K562 (cell line): ENCODE measurements at places on chromosomes 16 and 17. TPM values are rescaled to one million over a fixed set of nuclear protein-coding genes. Genes with fewer than 3 reads are reported as not detected.
A peak's percentile ranks its signal among the peaks of the same experiment; 100 is the strongest.

The OR4D1 gene
- not detected in 2 replicates for total RNA-seq

The TBC1D3E gene
- total RNA-seq: not detected in 2 replicates

The GP1BA gene
- not detected in 2 replicates for total RNA-seq

The ARHGAP23 gene
- 1.4 and 2.7 TPM in 2 replicates for total RNA-seq

The SLFN11 gene
- 0.04 and 0.20 TPM in 2 replicates for total RNA-seq

The PRR15L gene
- 0.16 TPM in 1 of 2 replicates, not detected in the other for total RNA-seq

The NUDT7 gene
- 5.6 and 5.8 TPM in 2 replicates for total RNA-seq

The C17orf107 gene
- 0.29 and 0.42 TPM in 2 replicates for total RNA-seq

GRCh38 chr17:2780256-2780655, 16.0 kb upstream of the RAP1GAP2 start:
- no peak overlapping the region for H3K27ac ChIP-seq
- no peak for DNase-seq
- peaks cover 9% of the 10 kb centered on the region for H3K27me3 ChIP-seq
- H3K4me3 ChIP-seq: no peak overlapping the region
- H3K36me3 ChIP-seq: no peaks in the 10 kb centered on the region

- peaks cover 84% of the 10 kb centered on the region for H3K4me1 ChIP-seq
- H3K36me3 ChIP-seq: no peaks in the 10 kb centered on the region
- H3K27ac ChIP-seq: no peak overlapping the region
- H3K27me3 ChIP-seq: peaks cover 74% of the 10 kb centered on the region
- DNase-seq: no peak
Observed at GRCh38 chr17:75617675-75618074, 15.6 kb upstream of the SMIM5 start.

DNA sequence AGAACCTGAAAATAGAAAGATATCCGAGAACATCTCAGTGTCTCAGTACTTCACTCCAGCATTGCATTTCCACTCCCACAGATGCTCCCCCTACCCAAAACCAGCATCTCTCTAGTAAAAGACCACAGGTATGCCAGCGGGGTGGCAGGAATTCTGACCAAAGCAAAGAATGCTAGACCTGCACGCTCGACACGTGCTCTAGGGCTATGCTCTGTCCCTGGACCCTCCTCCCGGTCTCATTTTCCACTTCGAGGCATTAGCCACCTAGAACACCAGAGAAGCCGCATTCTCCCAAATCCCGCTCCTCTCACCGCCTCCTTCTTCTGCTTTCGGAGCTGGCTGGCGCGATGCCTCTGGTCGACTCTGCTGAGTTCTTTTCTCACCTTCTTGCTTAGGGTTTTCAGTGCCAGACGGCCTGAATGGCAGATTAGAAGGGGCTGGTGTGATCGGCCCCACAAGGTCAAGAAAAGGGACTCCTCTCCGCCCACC, 487 bp downstream of the TSR1 start:
- DNase-seq: peak; percentile 26
- peaks cover 48% of the 10 kb centered on the region for H3K36me3 ChIP-seq
- no peaks in the 10 kb centered on the region for H3K27me3 ChIP-seq
- peak overlapping the region; percentile 81 for H3K27ac ChIP-seq

DNA sequence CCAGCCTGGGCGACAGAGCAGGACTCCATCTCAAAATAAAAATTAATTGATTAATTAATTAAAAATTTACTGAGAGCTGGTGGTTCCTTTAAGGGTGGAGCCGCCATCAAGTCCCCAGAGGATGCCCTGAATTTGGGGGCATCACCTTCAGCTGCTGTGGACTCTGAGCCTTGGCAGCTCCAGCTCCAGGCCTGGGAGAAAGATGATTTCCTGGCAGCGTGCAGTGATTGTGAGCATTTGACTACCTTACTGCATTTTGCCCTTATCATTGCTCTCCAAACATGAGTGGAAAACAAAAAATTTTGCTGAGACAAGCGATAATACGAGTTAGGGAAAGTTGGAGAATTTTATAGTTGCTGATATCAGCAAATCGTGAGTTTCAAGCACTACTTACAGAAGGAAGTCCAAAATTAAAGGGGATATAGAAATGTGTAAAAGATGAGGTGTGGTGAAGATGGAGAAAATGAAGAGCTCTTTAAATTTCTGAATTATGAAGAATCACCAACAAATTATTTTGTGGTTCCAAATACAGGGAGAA, 2.6 kb upstream of the ITGAD start:
- H3K4me3 ChIP-seq: no peak overlapping the region
- no peak overlapping the region for H3K27ac ChIP-seq
- H3K36me3 ChIP-seq: no peaks in the 10 kb centered on the region
- no peaks in the 10 kb centered on the region for H3K4me1 ChIP-seq

DNA sequence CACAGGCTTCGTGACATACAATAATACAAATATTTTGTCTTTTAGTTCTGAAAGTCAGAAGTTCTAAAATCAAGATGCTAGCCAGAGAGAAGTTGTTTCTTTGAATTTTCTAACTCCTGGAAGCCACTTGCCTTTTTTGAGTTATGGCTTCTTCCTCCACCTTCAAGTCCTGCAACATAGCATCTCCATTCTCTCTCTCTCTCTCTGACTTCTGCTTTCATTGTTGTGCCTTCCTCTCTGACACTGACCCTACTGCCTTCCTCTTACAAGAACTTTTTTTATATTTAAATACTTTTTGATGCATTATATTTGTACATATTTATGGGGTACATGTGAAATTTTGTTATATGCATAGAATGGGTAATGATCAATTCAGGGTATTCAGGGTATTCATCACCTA, 205.9 kb downstream of the MAP2K6 start:
- no peaks in the 10 kb centered on the region for H3K4me1 ChIP-seq
- H3K27me3 ChIP-seq: no peaks in the 10 kb centered on the region
- H3K27ac ChIP-seq: no peak overlapping the region

DNA sequence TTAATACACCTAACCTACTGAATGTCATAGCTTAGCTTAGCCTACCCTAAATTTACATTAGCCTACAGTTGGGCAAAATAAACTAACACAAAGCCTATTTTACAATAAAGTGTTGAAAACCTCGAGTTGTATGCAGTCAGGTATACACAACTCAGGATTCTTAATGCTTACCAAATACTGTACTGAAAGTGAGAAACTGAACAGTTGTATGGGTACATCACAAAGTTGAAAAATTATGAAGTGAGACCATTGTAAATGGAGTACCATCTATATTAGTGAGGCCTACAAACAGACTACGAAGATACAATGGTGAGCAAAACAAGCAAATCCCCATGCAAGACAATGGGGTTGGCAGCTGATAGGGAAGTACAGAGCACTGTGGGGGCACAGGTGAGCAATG, 79.7 kb downstream of the VAT1L start:
- no peaks in the 10 kb centered on the region; the same call in 2 of the 3 replicates for H3K27me3 ChIP-seq
- H3K27ac ChIP-seq: no peak overlapping the region
- H3K4me3 ChIP-seq: no peak overlapping the region

DNA sequence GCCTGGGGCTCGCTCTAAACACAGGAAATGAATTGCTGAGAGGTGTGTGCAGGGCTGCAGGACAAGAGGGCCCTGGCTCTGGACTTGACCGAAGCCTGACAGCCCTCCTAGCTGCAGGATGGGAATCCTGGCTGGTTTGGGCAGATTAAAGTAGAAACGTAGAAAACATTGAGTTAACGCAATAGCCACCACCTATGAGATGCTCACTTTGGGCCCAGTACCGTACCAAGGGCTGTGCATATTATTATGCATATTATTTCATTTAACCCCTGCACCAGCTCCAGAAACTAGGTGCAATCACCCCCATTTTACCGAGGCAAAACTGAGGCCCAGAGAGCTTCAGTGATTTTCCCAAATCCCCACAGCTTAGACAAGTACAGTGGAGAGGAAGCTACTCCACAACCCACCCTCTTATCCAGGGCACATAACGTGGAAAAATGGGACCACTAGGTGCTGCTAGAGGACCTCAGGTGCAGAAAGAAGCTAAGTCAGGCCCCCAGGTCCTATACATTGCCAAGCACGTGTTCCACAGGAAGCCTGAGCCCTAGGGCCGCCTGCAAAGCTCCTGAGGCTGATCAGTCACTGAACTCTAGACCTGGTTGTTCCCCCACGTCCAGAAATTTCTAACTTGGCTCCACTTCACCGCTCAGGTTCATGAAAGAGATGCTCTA, 79.2 kb downstream of the MYH11 start:
- H3K36me3 ChIP-seq: no peaks in the 10 kb centered on the region
- no peak overlapping the region for H3K4me3 ChIP-seq
- H3K27me3 ChIP-seq: peaks cover 49% of the 10 kb centered on the region
- H3K27ac ChIP-seq: no peak overlapping the region
- no peaks in the 10 kb centered on the region; the same call in 1 of the 2 replicates for H3K4me1 ChIP-seq

GRCh38 chr16:49497466-49497865, 123.9 kb downstream of the C16orf78 start:
- H3K36me3 ChIP-seq: no peaks in the 10 kb centered on the region
- H3K4me1 ChIP-seq: no peaks in the 10 kb centered on the region
- H3K4me3 ChIP-seq: no peak overlapping the region

DNA sequence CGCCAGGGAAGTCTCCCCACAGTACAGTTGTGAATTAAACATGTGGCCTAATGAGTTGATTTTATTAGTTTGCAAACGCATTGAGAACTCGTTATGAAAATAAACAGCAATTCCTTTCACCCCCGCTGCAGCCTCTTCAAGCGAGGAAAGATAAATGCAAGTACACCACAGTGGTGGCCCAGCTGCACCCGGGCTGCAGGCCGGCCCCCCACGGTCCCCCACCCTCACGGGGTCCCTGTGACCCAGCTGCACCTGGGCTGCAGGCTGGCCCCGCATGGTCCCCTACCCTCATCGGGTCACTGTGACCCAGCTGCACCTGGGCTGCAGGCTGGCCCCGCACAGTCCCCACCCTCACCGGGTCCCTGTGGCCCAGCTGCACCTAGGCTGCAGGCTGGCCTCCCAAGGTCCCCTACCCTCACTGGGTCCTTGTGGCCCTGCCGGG, 32.2 kb downstream of the SDK2 start:
- H3K27me3 ChIP-seq: peaks cover 30% of the 10 kb centered on the region
- H3K36me3 ChIP-seq: no peaks in the 10 kb centered on the region
- DNase-seq: no peak
- no peak overlapping the region for H3K4me3 ChIP-seq
- H3K4me1 ChIP-seq: no peaks in the 10 kb centered on the region

DNA sequence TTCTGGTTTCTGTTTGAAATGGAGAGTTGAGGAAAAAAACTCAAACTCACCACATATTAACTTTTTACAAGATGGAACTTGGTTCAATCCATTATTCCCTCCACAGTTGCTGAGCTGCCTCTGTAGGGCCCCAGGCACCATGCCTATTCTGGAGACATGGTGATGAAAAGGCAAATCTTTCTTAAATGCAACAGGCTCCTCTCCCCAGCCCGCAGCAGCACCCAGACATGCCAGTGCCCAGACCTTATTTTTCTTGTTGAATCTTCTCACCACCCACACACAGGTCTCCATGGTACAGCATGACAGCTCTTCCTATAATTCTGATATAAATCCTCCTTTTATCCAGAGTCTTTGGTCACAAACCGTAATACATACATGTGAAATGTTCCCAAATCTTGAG, 7.6 kb downstream of the CYTH1 start:
- no peaks in the 10 kb centered on the region for H3K27me3 ChIP-seq
- H3K4me1 ChIP-seq: peaks cover 4% of the 10 kb centered on the region; the same call in 1 of the 2 replicates
- no peak for DNase-seq
- H3K36me3 ChIP-seq: peaks cover 1% of the 10 kb centered on the region; the same call in 1 of the 3 replicates
- H3K4me3 ChIP-seq: no peak overlapping the region

GRCh38 chr16:78939597-78939996, 660.9 kb downstream of the MAF start:
- no peak for DNase-seq
- H3K27me3 ChIP-seq: peaks cover 9% of the 10 kb centered on the region; the same call in 2 of the 3 replicates
- H3K4me1 ChIP-seq: no peaks in the 10 kb centered on the region
- H3K4me3 ChIP-seq: no peak overlapping the region

DNA sequence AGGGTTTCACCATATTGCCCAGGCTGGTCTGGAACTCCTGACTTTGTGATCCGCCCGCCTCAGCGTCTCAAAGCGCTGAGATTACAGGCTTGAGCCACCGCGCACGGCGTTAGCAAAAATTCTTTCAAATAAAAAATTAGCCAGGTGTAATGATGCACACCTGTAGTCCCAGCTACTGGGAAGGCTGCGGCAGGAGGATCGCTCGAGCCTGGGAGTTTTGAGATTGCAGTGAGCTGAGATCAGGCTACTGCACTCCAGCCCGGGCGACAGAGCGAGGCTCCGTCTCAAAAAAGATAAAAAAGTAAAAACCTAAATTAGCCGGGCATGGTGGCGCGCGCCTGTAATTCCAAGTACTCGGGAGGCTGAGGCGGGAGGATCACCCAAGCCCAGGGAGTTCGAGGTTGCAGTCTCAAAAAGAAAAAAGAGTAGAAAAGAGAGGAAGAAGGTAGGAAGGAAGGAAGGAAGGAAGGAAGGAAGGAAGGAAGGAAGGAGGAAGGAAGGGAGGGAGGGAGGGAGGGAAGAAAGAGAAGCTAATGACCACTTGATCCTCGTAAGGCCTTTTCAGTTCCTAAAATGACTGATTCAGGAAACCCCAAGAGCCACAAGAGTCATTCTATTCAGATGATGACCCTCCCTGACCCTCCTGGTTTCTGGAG, 59.2 kb downstream of the SRL start:
- H3K27ac ChIP-seq: peak overlapping the region; percentile 94
- DNase-seq: no peak
- no peaks in the 10 kb centered on the region for H3K36me3 ChIP-seq
- H3K27me3 ChIP-seq: no peaks in the 10 kb centered on the region
- H3K4me3 ChIP-seq: peak overlapping the region; percentile 67
